Stimulated activated CD8-positive, alpha-beta memory T cell treated with anti-CD3 and anti-CD28 coated beads, Interleukin-15, amount 100 ng/mL, for 48 hours (primary cell): ENCODE measurements at places on chromosomes 16 and 17.

DNA sequence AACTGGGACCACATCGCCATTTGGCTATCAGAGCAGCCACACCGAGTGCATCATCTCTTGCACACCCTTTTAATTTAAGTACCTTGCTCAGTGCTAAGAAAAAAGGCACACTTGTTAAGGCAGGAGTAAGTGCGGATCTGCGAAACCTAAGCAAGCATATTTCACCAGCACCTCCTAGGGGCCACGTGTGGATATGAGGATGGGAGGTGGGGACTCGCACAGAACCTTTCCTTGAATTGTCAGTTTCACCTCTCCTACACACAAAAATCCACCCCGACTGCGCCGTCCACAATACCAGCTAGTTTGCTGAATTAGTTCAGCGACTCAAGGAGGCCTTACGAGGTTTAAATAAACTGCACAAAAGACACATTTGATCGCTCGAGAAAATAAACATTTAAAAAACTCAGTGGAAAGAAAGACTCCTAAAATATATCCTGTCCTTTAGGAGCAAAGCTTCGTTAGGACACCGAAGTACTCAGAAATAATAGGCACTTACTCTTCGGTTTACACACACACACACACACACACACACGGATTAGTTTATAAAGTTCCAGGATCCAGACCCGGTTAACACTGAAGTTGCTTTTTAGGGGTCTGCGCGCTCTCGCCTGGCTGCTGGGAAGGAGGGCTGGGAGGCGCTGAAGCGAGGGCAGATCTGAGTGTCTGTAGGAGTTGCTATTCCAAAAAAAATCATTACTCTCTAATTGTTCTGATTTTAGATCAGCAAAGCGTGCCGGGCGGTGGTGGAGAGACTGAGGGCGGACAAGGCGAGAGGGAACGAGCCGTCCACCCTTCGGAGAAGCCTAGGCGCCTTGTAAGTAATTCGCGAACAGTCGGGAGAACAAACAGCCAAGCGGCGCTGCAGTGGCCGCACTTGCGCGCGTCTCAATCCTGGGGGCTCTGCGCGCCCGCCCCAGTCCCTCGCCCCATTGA lies 1.0 kb upstream of the KCNJ2 start:
- DNase-seq: no peak

GRCh38 chr17:11991461-11991860 lies 5.8 kb downstream of the ZNF18 start:
- no peak for DNase-seq

- DNase-seq: no peak
Observed at GRCh38 chr17:51355441-51356410, 95.4 kb downstream of the UTP18 start.

- no peak for DNase-seq
Observed at GRCh38 chr17:36894925-36895324, 42.4 kb upstream of the LHX1 start.

DNA sequence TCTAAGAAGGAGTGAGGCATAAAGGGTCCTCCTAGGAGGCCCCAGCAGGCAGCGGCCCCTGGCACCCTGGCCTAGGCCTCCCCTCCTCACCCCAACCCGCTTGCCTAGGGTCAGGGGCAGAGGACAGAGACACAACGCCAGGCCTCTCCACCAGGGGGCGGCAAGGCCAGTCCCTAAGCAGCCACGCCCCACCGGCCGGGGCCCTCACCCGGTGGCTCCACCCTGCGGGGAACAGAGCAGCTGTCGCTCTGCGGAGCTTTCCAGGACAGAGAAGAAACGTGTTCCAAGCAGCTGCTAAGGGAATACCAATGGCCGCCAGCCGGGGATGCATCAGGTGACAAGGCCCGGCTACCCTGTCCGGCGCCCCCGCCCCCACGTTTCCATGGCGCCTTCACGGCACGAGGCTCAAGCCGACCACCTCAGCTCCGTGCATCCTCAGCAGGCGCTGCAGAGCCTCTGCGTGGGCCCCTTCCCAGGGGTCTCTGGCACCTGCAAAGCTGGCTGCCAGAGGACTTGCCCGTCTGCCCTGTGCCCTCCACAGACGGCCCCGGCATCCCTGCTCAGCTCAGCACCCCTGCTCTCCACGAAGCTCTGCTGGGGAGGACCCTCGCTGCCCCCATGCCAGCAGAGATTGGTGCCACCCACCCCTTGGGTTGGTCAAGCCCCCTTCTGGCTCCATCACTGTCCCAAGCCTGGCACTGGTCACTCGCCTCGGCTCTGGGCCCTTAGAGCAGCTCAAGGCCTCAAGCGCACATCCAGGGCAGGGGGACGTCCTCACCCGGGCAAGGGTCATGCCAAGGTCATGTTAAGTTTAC lies 5.6 kb downstream of the ZNF598 start:
- peak; percentile 87 for DNase-seq

GRCh38 chr16:84672276-84673202 lies 24.2 kb downstream of the KLHL36 start:
- peak; percentile 53 for DNase-seq

GRCh38 chr16:46717692-46718091 lies 28.2 kb downstream of the ORC6 start:
- no peak for DNase-seq

DNA sequence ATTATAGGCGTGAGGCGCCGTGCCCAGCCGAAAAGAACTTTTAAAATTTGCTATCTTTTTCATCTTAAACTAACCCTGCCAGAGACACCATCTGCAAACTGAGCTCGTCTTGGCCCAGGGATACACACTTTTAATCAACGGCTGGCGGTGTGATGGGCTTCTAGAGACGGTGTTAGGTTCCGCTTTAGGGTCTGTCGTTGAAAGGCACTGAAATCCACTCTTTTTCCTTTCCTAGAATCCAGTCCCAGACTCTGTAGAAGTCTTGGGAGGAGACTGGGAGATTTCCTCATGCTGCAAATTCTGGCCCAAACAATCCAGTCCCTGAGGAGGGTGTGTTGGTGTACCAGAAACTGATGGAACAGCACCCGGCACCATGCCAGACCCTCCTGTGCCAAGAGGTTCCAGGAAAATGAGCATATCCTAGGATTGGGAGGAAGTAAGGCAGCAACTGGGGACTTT lies 52.0 kb upstream of the TEX2 start:
- no peak for DNase-seq

DNA sequence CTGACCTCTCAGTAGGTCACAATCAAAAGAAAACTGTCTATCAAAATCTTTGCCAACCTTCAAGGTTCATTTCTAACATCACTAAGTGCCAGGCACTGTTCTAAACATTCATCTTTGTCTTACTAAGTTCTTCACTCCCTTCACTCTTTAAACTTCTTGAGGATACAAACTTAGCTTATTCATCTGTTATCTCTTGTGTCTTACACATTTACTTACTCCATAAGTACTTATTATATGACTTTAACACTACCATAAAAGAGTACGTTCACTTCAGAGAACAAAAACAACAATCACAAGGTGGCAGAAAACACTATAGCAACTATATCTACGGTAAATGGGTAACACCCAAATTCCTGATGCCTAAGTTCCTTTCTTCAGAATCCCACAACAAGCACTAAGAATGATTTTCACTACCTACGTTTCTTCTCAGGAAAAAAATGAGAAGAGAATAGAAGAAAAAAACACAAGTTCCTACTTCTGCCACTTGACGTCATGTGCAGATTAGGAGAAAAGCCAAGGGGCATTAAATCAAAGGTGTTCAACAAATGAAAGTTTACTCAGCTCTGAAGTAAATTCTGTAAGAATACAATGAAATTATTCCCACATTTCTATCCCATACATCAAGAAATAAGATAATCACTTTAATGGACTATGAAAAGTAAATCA lies 29.2 kb downstream of the KANSL1 start:
- no peak for DNase-seq

- DNase-seq: no peak
Observed at GRCh38 chr16:77327717-77328116, 107.1 kb downstream of the ADAMTS18 start.

DNA sequence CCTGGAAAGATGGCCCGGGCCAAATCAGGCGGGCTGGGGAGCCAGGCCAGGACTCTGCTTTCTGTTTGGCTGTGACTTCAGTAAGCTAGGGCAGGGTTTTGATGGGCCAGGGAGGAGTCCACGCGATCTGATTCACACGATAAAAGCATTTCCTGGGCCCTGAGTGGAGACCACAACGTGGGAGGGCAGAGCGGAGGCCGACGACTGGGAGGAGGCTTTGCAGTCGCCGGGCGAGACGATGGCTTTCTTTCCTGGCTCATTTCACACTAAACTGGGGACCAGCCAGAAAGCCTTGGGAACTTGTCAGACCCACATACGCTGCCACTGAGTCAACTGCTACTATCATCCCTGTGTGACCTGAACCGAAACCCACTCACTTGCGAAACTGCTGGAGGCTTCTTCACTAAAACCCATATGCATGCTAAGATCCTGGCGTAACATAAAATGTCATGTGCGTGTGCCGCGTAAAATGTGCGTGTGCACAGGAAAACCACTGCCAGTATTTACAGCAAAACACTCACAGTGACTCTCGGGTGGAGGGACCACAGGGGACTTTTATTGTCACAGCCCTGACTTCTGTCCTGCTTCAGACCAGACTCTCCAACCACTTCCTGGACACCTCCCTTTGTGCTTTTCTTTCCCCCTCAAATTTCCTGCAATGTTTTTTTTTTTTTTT lies 14.2 kb upstream of the RHBDF2 start:
- DNase-seq: peak; percentile 88

DNA sequence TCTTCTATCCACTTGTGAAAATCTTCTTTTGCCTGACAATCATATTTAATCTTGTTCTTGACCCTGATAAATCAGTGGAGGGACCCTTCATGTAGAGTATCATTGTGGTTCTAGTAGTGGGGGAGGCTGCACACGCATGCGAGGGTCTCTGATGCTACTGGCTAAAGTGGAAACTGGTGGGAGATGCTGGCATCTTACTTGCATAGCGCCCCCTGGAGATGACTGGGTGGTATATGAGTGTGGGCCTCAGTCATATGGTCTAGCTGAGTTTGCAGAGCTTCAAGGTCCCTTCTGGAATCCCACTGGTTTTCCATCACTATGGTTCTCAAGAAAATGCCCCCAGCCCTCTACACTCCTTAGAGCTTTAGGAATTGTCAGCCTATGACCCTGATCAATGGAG lies 236.4 kb upstream of the AXIN2 start:
- no peak for DNase-seq

- no peak for DNase-seq
Observed at GRCh38 chr16:54201200-54201599, 85.4 kb downstream of the IRX3 start.

DNA sequence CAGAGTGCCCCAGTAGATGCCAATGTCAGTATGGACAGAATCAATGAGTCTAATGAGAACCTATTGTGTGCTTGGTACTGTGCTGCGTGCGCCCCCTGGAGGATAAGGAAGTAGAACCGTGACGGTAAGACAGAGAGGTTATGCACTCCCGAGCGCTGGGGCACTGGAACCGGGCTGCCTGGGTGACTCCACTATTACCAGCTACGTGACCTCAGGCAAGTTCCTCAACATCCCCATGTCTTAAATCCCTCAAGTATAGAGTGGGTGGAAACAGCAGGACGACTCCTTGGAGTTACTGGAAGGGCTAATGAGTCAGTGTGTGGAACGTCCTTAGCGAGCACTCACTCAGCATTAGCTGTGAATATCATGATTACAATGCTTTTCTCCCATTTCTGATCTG lies 16.2 kb downstream of the CHST4 start:
- peak; percentile 41 for DNase-seq
